ENCODE measurements at places on chromosomes 3 and 15.

DNA sequence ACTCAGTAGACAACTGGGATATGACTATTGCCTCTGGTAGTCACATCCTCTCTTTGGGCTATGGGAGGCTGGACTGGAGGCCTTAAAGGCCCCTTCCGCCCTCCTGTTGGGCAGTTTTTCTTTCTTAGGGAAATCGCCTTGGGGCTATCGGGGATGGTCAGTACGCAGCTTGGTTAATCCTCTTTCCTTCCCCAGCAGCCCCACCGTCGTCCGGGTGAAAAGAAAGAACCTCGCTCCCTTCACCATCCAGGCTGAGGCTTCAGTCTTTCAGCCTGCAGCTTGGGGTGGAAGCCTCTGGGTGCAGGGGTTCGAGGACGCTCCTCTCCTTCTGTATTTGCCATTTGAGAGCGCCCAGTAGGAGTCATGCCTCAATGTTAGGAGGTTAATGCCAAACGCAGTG is 641 bp upstream of the ST6GAL1 start:
- DNase-seq: no peak

DNA sequence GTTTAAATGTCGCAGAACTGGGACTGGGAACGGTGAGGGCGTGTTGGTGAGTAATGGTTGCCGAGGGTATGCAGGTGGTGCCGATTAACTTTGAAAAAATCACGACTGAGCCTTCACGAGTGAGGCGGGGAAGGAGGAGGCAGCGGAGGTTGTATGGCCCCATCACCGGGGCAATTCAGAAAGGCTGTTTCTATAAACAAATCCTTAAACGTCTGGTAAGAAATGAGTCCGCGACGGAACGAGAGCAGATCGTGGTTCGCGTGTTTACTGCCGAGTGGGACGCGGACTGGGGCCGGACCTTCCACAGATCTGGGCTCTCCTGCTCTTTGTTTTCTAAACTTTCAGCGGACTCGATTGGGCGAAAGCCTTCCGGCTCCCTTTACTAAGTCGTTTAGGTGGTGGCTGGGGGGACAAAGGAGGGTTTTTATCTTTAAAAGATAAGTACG is 2.7 kb downstream of the IGF1R start:
- DNase-seq: no peak

DNA sequence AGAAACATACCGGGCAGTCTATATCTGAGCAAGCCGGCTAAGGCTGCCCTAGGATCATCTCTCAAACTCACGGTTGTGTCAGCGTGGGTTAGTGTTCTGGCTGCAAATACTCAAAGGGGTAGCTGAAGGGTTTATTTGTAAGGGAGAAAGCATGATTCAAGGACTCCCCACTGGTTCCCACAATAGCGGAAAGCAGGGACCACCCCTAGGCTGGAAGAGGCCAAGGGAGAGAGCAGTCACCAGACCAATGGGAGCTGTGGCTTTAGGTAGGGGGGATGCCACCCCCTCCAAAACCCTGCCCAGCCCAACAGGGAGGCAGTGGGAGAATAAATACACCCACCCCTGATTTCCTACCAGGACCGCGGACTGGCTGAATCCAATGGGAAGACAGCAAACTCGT is 7.3 kb upstream of the LMCD1 start:
- DNase-seq: no peak

- no peak for DNase-seq
Observed at GRCh38 chr15:88644741-88645140, 5.9 kb downstream of the ISG20 start.

- no peak for DNase-seq
Observed at GRCh38 chr15:74269362-74270035, 33.4 kb downstream of the CCDC33 start.

- DNase-seq: no peak
Observed at GRCh38 chr3:24682141-24682547, 187.5 kb upstream of the THRB start.

GRCh38 chr15:79101866-79102581 is 11.4 kb upstream of the RASGRF1 start:
- DNase-seq: no peak

GRCh38 chr15:36784717-36785116 is 205.3 kb downstream of the CDIN1 start:
- no peak for DNase-seq

- no peak for DNase-seq
Observed at GRCh38 chr3:122103821-122104514, 48.8 kb downstream of the CD86 start.

- DNase-seq: no peak
Observed at GRCh38 chr15:36882487-36883131, 217.7 kb downstream of the MEIS2 start.

- DNase-seq: no peak
Observed at GRCh38 chr3:149042789-149043386, 43.4 kb downstream of the HLTF start.

DNA sequence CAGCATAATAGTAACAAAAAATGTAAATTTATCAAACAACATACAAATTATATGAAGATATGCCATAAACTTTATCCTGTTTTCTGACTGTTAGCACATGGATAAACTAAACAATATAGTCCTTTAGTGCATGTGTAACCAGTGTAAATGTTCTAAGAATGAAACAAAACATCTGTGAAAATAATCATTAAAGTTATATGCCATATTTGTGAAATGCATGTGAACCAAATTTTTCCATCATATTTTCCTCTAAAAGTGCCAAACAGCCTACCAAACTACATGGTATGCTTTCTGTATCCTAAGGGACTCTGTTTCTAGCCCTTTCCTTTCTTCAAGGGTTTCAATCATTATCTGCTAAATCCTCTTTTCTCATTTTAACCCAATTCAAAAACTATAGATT is 23.9 kb upstream of the RSL24D1 start:
- DNase-seq: no peak

DNA sequence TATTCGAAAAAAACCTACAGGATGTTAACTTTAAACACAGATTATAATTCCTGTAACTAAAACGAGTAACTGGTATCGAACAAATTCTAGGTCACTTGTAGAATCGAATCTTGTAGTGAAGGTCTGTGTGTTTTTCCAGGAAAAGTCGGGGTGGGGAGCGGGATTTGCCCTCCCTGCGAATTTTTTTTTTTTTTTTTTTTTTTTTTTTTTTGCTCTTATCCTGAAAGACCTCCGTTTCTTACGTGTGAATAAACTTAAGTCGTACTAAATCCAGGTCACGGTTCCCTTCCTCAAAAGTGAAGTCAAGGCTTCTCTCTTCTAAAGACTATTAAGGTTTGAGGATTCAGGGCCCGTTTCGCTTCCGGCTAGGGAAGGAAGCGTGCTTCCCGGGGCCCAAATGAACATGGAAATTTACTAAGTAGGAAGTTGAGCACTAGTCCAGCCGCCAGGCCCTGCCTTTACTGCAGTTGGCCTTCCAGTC is 770 bp downstream of the TBC1D5 start:
- no peak for DNase-seq

GRCh38 chr15:87609474-87609873 is 647.1 kb downstream of the NTRK3 start:
- DNase-seq: no peak

DNA sequence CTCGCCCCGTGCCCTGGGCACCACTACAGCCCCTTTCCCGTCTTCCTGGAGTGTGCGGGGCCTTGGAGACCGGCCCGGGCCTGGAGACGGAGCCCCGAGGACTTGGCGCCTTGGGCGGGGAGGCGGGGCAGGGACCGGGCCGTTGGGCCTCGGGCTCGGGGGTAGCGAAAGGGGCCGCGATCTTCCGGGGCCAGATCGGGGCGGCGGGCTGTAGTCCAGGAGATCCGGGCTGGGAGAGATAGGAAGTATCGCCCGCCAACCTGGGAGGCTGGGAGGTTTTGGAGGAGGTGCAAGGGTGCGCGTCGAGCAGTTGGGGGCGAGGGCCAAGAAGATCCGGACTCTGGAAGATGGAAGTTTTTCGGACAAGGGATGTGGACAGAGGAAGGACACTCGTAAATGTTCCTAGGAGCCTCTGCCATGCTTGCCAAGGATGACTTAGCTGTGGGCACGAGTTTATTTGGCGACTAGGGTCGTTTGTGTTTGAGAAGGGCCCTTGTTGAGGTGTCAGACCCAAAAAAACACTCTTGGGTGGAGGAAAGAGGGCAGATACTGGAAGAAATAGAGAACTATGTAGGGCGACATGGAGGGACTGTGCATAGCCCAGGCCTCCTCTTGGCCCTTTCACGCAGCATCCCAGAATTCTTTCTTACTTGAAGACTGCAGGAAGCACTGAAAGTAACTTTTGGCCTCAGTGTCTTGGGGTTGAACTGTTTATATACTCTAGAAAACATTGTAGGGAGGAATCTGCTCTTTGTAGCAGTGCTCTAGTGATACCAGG is 712 bp downstream of the RTF1 start:
- DNase-seq: no peak

DNA sequence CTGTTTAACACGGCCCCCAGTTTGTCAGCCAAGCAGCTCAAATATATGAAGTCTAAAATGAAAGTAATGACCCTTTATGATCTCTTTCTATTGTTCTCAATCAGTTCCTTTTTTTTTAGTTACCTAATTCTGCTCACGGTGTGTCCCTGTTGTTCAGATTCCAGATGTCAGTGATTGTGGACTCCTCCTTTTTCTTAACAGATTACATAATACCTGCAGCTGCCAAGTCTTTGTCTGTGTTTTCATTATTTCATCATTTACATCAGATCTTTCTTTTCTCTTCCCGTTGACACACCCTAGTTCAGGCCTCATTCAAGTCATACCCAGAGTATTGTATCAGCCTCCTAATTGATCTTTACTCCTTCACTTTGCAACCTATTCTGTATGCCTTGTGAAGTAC is 56.1 kb upstream of the SKIL start:
- DNase-seq: no peak

DNA sequence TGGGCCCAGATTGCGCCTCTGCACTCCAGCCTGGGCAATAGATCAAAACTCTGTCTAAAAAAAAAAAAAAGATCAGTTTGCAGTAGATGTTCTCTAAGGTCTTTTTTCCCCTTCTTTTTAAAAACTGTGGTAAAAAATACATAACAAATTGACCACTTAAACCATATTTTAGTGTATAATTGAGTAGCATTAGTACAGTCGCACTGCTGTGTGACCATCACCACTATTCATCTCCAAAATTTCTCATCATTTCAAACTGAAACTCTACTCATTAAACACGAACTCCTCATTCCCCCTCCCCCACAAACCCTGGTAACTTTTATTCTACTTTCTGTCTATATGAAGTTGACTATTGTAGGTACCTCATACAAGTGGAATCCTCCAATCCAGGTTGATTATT is 160.3 kb downstream of the PEX5L start:
- DNase-seq: no peak
